ENCODE measurements at places on chromosomes 7 and 10. TPM values are rescaled to one million over a fixed set of nuclear protein-coding genes. Genes with fewer than 3 reads are reported as not detected.

DNA sequence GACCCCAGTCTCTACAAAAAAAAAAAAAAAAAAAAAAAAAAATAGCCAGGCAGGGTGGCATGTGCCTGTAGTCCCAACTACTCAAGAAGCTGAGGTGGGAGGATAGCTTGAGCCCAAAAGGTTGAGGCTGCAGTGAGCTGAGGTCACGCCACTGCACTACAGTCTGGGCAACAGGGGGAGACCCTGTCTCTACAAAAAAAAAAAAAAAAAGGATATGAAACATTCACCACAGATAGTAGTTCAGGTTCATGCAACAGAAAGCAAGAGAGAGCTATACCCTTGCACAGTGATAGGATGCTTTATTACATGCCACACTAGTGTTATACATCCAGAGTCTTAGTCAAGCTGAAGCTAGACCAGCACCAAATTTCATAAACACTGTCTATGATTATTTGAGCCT lies 148.4 kb upstream of the KAT6B start:
- DNase-seq = no peak

GRCh38 chr7:140159497-140159896 lies 17.3 kb downstream of the KDM7A start:
- no peak for DNase-seq

DNA sequence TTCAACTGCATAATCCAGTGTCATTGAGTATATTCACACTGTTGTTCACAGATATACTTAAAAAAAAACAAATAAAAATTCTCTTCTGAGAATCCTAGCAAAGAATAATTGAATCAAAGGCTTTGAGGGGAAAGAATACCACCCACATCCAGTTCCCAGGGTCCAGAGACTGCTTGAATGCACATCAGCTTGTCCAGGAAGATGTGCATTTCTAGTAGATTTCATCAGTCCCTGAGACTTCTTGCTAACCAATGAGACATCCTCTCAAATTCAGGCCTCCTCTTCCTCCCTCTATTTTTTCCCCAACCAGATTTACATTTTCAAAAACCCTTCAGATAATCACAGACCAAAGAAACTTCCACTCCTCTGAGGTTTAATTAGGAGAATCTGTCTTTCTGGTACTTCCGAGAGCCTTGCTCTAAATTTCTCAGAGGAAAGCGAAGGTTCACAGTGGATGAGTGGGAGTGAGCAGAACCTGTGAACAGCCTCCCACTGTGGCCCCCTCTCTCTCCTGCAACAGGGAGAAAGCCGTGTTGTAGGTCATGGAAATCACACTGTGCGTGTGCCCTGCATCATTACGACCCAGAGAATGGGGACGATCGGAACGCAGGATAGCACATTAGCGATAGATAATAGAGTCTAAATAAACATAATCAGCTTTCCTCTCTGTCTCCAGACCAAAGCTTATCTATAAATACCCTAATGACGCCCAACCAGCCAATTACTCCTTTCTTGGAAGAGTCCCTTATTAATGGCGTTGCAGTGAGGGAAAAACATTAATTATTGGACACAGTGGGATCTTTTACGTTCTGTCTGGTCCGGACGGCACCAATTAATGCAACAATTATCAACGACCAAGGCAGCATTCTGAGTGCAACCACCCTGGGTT lies 212.5 kb downstream of the EMX2 start:
- no peak for DNase-seq

- no peak for DNase-seq
Observed at GRCh38 chr10:75948583-75948982, 517.2 kb downstream of the LRMDA start.

CYP17A1 gene
- total RNA-seq = not detected

C10orf71 gene
- not detected for total RNA-seq

DNA sequence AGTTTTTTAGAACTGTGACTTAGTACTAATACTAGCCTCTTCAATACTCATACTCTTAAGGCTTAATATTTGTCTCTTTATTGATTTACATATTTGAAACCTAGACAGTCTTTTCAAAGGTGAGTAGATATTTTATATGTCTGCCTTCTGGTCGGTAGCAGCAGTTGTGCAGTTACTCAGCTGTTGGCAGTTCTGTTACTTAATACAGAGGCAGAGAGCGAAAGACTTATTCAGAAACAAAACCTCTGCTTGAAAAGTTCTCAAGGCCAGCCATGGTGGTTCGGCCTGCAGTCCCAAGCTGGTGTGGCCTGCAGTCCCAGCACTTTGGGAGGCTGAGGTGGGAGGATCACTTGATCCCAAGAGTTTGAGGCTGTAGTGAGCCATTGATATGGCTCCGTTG lies 84.2 kb downstream of the AUTS2 start:
- no peak for DNase-seq

DNA sequence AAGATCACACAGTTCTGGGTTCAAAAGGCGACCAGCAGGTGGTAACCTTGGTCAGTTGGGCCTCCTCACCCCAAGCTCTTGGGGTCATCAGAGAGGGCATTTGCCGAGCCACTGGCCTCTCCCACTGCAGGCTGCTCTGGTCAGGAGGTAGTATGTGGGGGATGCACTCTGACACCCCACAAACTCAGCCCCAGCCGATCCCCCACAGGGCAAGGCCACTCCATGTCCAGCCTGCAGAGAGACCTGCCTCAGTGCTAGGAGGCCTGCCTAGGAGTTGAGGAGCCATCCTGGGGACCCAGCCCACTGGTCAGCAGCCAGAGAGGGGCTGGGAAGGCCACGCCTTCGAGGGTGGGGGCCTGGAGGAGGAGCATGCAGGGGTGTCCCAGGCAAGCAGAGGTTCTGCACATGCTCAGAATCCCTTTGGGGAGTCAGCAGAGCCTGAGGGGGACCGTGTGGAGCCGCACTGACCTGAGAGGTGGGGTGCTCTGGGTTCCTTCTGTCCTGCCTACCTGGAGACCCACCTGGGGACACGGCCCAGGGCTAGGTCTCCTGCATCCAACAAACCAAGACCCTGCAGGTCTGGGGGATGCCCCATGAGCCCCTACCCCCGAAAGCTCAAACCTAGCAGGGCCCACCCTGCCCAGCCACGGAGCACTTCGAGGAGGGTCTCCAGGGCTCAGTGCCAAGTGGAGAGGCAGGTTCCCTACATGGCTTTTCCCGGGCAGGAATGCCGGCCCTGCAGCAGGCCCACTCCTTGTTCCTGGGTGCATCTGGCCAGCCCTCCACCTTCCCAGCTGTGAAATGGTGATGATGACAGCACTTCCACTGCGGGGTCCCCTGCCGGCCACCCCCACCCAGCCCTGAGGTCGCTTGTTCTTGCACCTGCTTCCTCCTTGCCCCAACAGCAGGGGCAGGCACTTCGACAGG lies 58.5 kb downstream of the RASGEF1A start:
- DNase-seq = no peak

GRCh38 chr7:142391191-142391992 lies 133.5 kb upstream of the PRSS58 start:
- DNase-seq = no peak

DNA sequence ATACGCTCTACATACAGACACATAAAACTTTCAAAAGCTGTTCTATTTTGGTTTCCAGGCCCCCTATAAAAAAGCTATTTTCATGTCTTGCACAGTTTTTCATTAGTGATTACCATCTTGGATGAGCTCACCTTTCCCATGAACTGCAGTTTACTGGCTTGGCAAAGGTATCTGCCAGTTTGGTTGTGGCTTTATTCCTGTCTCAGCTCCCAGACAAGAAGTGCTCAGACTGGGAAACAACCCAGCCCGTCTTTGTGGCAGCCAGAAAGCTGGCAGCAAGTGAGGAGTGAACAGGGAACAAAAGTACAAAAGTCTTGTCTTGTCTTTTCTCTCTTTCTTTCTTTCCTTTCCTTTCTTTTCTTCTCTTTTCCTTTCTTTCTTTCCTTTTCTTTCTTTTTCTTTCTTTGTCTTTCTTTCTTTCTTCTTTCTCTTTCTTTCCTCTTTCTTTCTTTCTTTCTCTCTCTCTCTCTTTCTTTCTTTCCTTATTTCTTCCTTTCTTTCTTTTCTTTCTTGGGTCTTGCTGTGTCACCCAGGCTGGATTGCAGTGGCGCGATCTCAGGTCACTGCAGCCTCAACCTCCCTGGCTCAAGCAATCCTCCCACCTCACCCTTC lies 138.8 kb downstream of the CFAP58 start:
- DNase-seq = peak; percentile 43
